Right renal pelvis (tissue), 4 donors: ENCODE measurements at places on chromosomes 11 and 22. TPM values are rescaled to one million over a fixed set of nuclear protein-coding genes. Genes with fewer than 3 reads are reported as not detected.

Gene TRIM48
- not detected for polyA plus RNA-seq

Gene LYVE1
- 61.7 TPM for polyA plus RNA-seq

Gene POU2AF3
- 6.8 TPM for polyA plus RNA-seq

GRCh38 chr11:46183819-46184218 lies 62.6 kb upstream of the PHF21A start:
- DNase-seq, result no peak

GRCh38 chr11:12128301-12128751 lies 17.9 kb downstream of the MICAL2 start:
- DNase-seq, result no peak

DNA sequence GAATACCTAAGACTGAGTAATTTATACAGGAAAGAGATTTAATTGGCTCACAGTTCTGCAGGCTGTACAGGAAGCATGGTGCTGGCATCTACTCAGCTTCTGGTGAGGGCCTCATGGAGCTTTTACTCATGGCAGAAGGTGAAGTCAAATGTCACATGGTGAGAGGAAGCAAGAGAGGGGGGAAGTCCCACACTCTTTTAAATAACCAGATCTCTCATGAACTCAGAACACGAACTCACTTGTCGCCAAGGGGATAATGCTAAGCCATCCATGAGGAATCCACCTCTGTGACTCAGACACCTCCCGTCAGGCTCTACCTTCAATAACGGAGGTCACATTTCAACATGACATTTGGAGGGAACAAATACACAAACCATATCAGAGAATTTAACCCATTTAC lies 42.2 kb downstream of the BIRC2 start:
- no peak for DNase-seq

DNA sequence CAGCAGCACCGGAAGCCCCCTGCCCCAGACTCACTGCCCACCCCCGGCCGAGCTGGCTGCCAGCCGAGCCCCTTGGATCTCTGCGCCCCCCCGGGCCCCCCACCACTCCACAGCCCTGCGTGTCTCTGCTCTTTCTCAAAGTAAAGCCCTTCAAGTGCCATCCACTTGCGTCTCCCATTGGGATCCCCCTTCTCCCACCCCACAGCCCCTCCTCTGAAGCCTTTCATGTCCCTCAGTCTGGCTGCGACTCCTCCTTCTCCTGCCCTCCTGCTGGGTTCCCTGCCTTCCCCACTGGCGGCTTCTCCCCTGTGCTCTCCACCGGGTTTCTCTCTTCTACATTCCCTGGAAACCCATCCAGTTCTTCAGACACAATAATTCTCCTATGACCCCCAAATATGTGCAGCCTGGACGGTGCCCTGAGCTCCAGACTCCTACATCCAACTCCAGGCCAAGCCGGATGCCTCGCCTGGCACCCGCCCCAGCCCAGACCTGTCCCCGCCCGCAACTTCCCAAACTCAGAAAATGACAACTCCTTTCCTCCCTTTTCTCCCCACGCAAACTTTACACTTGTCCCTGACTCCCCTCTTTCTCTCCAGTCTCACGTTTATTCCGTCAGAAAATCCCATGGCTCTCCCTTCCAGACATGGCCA lies 108.9 kb downstream of the WNT7B start:
- DNase-seq, result no peak

- DNase-seq, result no peak
Observed at GRCh38 chr11:69394869-69395246, 86.6 kb upstream of the LINC01488 start.
